ENCODE measurements at places on chromosomes 2 and 18.

GRCh38 chr2:30223413-30223874 is 7.9 kb upstream of the LBH start:
- DNase-seq: peak; percentile 54

DNA sequence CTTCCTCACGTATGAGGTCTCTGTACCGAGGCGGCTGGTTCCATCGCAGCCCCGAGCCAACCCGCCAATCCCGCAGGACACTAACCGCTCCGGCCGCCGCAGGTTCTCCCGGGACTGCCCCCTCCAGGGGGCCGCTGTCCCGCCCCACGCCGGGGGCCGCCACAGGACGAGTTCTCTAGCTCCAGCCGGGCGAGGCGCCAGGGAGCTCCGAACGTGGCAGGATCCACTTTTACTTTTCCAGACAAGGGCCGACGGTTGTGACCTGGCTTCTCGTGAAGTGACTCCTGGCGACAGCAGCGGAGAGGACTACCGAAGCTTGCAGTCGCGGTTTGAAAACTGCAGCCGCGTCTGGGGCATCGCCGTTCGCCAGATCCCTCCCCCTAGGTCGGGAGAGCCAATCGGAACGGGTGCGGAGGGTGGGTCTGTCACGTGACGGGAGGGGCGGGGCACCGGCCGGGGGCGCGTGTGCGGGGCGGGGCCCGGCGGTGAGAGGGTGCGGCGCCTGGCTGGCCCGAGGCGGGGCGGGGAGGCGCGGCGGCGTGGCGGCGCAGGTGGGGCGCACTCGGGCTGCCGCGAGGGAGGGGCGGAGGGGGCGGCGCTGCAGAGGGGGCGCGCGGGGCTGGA is at the start of gene STK17B:
STK17B (minus strand) TSS at position 331 of the 624 bp plus-strand sequence. CDS start 8,195 bp downstream, outside the sequence.
- DNase-seq: peak; percentile 96

- no peak for DNase-seq
Observed at GRCh38 chr2:187545238-187545751, 8.9 kb downstream of the TFPI start.

DNA sequence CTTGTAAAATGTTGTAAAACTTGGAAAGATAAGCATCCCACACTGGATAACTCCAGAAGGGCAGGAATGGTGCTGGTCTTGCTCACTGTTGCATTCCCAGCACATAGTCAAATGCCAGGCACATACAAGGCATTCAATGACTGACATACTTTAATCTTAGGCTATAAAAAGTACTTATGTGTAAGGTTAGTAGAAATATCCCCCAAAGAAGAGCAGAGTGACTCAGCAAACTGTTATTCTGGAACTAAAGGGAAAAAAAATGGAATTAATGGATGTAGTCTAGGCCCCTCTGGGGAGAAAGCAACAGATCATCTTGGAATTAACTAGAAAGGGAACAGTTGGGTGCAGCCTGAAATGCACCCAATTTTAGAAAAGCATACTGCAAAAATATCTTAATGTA is 9.0 kb downstream of the ZBTB14 start:
- no peak for DNase-seq

GRCh38 chr2:152870239-152870638 is 151.8 kb downstream of the ARL6IP6 start:
- DNase-seq: no peak
